ENCODE measurements at places on chromosomes 4 and X.

DNA sequence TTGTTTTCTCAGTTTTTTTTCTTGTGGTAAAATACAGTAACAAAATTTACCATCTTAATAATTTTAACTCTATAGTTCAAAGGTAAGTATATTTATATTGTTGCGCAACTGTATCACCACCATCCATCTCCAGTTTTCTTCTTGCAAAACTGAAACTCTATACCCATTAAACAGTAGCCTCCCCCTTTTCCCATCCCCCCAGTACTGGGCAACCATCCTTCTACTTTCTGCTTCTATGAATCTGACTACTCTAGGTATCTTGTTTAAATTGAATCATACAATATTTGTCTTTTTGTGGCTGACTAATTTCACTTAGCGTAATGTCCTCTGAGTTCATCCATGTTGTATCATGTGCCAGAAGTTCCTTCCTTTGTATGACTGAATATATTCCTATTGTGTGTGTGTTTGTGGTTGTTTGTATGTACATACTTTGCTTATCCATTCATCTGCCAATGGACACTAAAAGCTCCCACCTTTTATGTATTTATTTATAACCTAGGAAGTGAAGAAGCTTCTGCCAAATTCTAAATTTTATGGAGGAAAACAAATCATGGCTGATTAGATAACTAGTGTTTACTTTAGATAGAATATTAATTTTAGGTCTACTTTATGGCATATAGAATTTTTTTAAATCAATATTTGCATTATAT, 10.0 kb downstream of the ABHD18 start:
- DNase-seq, result no peak

DNA sequence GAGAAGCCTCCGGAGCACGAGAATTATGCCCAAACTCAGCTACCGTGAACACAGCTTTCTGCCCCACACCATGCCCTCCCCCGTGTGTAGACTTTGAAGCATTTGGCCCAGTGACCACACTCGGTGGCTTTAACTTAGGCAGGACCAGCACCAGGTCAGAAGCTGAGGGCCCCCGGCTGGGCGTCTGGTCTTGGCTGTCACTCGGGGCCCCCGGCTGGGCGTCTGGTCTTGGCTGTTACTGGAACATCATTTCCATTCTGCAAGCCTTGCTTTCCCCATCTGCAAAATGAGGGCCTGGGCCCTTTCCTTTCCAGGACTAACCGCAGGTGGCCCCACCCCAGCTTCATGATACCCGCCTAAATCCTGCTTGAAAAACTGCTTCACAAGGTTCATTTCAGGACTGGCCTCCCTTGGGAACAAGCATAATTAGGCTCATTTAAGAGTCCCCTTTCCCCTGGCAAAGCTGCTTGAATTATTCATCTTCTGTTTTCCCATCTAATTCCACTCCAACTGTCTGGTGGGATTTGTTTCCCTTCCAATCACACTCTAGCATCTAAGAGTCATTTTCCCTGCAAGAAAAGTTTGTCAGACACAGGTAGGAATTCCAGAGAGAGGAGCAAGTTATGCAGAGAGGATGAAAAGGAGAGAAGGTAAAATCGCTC, 82.5 kb downstream of the WFS1 start:
- DNase-seq, result no peak

GRCh38 chrX:134558133-134558532, 98.2 kb downstream of the HPRT1 start:
- DNase-seq, result no peak

DNA sequence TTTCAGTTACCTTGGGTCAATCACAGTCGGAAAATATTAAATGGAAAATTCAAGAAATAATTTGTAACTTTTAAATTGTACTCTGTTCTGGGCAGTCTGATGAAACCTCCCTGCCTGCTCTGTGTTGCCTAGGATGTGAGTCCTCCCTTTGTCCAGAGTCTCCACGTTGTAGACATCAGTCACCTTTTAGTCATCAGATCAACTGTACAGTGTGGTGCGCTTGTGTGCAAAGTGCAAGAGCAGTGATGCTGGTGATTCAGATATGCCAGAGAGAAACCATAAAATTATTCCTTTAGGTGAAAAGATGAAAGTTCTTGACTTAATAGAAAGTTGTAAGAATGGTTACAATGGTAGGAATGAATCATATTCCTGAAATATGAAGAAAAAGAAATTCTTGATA, 1.4 kb downstream of the SPATA4 start:
- peak; percentile 29 for DNase-seq

GRCh38 chrX:19188566-19188965, 66.3 kb upstream of the ADGRG2 start:
- DNase-seq, result no peak

DNA sequence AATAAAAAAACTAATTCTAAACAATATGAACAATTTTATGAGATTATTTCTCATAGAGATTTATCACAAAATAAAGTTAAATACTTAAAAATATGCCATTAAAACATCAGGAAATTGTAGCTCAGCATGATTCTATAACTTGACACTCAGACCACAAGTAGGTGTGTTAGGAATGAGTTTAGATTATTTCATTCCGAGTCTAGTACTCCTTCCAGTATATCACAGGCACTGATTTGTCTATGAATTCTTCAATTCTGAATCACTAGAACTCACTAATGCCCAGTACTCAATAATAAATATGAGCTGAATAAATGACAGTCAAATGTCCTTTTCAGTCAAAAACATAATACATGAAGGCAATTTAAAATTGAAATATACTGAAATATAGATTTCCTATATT, 22.2 kb downstream of the BOD1L1 start:
- DNase-seq, result no peak

- DNase-seq, result no peak
Observed at GRCh38 chrX:113675278-113675677, 834.6 kb upstream of the AMOT start.

DNA sequence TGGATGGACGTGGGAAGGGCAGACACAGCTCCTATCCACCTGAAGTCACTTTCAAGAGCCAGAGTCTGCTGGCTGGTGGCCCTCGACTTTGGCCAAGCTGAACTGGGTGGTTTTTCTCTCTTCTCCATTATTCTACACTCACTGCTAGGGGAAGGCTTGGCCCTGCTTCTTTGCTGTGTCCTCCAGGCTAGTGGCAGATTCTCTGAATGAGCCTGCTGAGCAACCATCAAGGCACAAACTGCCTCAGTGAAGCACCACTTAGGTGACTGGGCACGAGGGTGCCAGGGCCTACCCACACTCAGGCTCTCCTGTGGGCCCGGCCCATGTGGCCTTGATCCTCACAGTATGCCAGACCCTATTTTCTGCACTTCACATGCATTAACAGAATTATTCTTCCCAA, 92.0 kb downstream of the PJA1 start:
- no peak for DNase-seq

DNA sequence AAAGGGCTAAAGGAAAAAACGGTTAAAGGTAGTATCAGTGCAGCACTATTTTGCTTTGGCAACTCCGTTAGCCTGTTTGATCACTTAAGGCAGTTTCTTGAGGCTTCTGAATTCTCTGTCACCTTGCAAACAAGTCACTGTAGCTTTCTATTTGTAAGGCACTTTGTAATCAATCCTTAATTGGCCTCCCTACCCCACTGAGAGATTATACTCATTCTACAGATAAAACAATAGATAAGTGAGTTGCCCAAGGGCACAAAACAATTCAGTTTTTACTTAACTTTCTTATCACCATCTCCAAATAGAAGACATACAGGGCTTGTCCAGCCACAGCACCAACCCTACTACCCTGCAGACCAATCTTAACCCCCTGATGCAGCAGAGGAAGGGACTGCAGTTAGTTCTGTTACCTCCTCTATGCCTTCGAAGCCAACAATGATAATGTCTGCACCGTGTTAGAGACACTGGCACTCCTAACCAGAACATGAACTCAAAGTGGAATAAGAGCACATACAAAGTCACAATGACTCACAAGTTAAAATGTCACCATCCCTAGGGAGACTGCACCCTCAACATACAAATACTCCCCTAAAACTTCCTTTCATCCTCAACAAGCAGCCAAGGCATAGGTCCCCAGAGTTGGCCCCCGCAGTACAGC, 1.7 kb downstream of the TMEM185A start:
- DNase-seq, result no peak

GRCh38 chrX:19368576-19368975, 24.8 kb downstream of the PDHA1 start:
- DNase-seq, result no peak

DNA sequence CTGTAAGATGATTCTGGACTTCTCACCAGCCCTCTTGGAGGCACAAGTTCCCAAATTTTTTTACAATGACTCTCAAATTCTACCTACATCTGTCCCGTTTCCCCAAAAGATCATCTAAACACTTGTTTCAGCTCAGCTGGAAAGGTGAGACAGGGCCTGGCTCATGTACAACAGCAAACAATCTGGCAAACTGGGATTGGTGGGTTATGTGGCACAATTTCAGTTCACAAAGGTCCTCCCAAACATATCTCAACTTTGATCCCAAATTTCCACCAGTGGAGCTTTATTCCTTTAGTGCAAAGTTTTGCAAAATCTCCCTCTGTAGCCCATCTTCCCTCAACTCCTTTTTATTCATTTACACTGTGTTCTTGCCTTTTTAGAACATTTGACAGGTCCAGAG, 207.1 kb downstream of the ENOX2 start:
- DNase-seq, result no peak

- no peak for DNase-seq
Observed at GRCh38 chr4:38600575-38600974, 63.4 kb upstream of the KLF3 start.

GRCh38 chrX:109841869-109842579, 109.0 kb upstream of the ACSL4 start:
- no peak for DNase-seq

DNA sequence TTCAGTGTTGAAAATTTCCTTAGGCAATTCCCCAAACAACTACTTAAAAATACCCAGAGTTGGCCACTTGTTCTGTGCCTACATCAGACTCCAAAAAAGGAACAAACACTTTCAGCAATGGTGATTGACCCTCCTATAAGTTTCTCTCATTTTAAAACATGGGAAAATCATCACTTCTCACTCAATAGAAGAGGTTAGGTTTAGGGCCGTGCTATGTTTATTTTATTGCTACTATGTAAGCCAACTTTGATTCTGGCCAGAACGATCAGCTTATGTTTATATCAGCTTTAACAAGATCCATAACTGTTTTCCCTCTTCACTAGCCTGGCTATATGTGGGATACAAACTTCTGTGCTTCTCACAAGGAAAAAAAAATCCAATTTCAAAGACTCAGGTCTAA, 133.1 kb downstream of the MTNR1A start:
- DNase-seq, result no peak

DNA sequence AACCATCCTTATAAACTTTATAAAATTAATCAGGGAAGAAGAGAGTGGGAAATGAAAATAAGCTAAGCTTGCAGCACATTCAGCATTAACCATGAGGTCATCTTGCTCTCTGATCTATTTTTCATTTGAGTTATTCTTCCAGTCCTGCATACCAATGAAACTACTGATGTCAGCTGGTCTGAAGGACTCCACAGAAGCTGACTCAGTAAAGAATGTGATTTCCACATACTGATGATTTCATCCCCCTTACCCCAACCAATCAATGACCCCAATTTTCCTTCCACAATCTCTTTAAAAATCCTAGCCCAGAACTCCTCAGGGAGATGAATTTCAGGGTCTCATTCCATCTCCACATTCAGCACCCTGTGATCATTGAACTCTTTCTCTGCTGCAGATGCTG, 18.8 kb upstream of the DSPP start:
- DNase-seq, result no peak

GRCh38 chrX:153900831-153901752, 3.4 kb upstream of the AVPR2 start:
- DNase-seq, result no peak

DNA sequence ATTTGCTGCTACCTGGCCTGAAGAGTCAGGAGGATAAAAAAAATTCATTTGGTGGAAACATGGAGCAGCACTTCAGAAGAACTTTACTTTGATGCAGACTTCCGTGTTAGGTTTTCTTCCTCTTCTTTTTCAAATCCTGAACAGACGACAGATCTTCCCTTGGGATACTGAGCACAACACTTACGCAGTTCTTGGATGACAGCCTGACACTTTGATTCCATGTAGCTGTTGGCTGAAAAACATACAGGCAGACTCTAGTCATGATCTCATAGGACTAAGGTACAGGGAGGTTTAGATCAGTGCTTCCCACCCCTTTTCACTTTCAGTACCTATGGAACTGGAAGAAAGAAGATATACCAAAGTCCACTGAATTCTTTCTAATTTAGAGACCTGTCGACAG, 9.2 kb downstream of the CMC4 start:
- no peak for DNase-seq

GRCh38 chrX:139112432-139112831, 400.9 kb upstream of the FGF13 start:
- no peak for DNase-seq

- DNase-seq, result no peak
Observed at GRCh38 chrX:19846995-19847790, 40.2 kb downstream of the SH3KBP1 start.

- no peak for DNase-seq
Observed at GRCh38 chr4:3192188-3192587, 56.8 kb upstream of the MSANTD1 start.

DNA sequence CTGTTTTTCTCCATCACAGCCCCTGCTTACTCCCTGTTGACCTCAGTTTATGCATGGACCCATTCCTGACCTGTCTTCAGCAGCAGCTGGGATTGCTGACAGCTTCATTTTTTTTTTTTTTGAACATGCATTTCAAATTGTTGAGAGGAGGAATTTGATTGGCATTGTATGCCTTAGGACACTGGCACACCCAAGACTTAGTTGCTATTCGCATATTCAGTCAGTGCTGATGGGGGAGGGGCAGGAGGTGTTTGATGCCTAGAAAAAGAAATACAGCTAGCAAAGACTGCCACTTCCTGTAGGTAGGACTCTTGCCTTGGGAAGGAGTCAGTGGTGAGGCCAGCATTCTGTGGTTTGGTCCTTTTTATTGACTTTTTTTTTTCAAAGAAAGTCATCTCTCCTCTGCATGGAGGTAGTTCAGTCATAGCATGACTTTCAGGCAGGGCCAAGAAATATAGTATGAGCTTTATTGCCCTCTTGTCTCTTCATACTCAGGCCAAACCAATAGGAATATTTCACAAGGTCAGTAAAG, 33.6 kb upstream of the XK start:
- no peak for DNase-seq

GRCh38 chrX:154531626-154532025, 15.0 kb downstream of the G6PD start:
- no peak for DNase-seq

- DNase-seq, result no peak
Observed at GRCh38 chrX:25175743-25176142, 160.0 kb upstream of the ARX start.

GRCh38 chr4:15498356-15498755, 28.7 kb downstream of the CC2D2A start:
- DNase-seq, result no peak

- no peak for DNase-seq
Observed at GRCh38 chrX:136861877-136862276, 18.6 kb downstream of the RBMX start.

DNA sequence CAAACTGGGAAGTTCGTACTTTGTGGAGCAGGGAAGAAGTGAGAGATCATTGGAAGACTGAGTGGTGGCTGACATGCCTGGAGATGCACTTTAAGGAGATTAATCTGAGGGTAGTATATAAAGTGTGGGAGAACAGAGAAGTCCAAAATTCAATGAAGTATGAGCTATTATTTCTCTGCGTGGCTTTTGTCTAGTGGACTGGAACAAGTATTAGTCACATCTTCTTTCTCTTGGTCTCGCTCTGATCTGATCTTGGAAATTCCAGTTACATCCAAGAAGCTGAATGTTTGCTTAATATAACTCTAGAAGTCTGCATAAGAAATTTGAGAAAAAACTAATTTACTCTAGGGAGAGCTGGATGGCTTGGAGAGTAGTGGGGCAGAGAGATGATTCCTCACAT, 64.8 kb upstream of the NR0B1 start:
- DNase-seq, result no peak

- DNase-seq, result no peak
Observed at GRCh38 chr4:8321220-8321619, 51.7 kb downstream of the HTRA3 start.
